Fibroblast of gingiva (primary cell): ENCODE measurements at places on chromosomes 12 and 14.

- no peak for DNase-seq
Measured at GRCh38 chr14:21248338-21248737, 20.9 kb downstream of the HNRNPC start.

DNA sequence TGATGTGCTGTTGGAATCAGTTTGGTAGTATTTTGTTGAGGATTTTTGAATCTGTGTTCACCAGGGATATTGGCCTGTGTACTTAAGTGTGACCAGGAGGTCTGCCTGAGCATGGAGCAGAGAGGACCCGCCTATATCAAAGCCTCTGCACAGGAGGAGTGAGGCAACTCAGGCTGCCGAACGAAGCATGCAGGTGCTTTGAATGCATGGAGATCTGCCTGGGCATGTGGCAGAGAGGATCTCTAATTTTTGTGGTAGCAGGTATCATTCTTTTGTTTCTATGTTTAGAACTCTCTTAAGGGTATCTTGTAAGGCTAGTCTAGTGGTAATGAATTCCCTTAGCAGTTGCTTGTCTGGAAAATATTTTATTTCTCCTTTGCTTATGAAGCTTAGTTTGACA lies 26.9 kb downstream of the RAB3IP start:
- DNase-seq: no peak

- DNase-seq: no peak
Measured at GRCh38 chr14:62181591-62181990, 419.4 kb downstream of the SNAPC1 start.

- no peak for DNase-seq
Measured at GRCh38 chr12:107351109-107351508, 257.8 kb upstream of the CRY1 start.

GRCh38 chr14:67646131-67646530 lies 26.4 kb downstream of the ARG2 start:
- no peak for DNase-seq

- DNase-seq: no peak
Measured at GRCh38 chr12:6953442-6954315, 2.5 kb downstream of the PTPN6 start.

DNA sequence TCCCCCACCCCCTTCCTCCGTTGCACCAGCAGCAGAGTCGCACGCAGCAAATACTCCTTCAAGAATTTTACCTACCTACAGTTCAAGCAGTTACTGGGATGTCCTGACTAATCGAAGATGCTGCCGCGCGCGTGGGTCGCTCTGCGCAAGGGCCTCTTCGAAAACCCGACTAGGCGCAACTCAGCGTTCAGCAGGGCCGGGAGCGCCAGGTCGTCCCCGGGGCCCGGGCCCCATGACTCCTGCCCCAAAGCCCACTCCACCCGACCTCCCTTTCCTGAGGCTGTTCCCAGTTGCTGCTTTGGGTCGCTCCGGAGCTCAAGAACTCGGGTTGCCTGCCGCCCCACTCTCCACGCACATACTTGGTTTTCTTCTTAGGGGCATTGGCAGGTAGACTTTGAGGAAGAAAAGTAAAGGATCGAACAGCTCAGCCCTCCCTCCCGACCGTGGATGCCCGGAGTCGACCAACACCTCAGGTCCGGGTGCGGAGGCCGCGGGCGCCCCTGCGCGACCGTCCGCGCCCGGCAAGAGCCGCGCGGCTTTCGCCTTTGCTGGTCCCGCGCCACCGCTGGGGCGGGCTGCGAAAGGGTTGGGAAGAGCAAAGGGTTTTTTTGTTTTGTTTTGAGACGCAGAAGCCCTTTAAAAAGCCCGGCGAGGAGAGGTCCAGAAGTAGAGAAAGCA lies 1.9 kb downstream of the BMP4 start:
- peak; percentile 37 for DNase-seq

DNA sequence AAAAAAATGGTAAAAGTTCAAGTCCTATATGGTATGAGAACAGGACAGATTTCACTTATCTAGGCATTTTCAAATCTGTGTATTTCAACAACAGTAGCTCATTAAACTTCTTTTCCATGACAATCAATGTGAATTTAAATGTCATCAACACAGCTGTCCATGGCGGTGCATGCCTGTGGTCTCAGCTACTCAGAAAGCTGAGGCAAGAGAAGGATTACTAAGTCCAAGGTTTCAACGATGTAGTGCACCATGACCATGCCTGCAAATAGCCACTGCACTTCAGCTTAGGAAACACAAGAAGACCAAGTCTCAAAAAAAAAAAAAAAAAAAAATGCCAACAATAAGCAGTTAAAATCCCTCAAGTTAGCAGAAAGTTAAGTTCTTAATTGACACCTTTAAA lies 214.6 kb downstream of the C12orf50 start:
- peak; percentile 43 for DNase-seq

DNA sequence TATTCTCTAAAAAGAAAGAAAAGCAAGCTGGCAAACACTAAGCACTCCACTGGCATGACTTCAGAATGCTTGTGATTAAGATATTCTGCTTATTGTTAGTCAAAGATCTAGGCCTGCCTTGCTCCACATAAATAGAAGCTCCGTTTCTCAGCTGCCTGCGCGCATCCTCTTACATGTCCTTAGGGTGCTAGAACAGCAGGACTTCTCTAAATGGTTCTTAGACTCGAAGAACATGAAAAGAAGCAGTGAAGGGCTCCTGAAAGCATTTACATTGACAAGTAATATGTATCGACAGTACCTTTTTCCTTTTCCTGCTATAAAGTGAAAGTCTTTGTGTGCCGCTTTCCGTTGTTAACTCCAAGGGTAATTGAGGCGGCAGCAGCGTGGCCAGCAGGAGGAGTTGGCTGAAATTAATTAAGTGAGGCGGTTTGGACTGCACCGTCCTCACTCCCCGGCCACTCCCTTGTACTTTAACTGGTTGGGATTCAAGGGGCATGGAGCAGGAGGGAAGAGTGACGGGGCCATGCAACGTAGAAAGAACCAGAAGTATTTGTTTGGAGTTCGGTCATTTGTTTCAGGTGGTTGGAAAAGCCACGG lies 34.2 kb upstream of the OTX2 start:
- no peak for DNase-seq

DNA sequence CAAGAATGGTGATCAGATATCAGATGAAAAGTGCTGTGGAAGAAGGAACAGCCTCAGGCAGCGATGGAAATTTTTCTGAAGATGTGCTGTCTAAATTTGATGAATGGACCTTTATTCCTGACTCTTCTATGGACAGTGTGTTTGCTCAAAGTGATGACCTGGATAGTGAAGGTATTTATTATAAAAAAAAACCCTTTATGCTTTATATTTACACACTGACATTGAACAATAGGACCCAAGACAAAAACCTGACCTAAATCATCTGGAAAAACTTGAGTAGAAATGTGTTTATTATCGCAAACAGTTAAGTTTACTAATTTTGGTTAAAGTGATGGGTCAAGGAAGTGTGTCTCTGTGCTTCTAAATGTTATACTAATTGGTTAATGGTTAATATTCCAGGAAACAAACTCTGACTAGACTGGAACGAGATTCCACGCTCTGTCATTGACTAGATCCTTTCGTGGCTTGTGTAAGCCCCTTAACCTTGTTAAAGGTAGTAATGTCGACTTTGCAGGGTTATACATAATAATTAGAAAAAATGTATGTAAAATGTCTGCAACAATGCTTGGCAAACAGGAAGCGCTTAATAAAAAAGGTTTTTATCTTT lies 62.7 kb downstream of the LRRK2 start:
- no peak for DNase-seq

GRCh38 chr12:132138941-132139871 lies 4.9 kb downstream of the DDX51 start:
- no peak for DNase-seq

DNA sequence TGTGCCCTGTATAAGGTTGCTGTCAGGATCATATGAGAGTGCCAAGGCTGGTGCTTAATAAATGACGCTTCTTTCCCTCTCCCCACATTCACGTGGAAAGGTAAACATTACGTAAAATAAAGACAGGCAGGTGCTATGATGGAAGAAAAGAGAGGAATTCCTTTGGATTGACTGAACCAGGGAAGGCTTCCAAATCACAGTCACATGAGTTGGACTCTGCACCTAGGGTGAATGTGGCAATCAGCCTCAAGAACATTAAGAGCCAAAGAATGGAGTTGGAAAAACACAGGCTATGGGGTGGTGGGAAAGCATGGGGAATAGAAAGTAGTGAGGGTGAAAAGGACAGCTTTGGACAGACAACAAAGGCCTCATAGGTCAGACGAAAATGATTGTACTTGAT lies 473.1 kb downstream of the VRK1 start:
- no peak for DNase-seq

DNA sequence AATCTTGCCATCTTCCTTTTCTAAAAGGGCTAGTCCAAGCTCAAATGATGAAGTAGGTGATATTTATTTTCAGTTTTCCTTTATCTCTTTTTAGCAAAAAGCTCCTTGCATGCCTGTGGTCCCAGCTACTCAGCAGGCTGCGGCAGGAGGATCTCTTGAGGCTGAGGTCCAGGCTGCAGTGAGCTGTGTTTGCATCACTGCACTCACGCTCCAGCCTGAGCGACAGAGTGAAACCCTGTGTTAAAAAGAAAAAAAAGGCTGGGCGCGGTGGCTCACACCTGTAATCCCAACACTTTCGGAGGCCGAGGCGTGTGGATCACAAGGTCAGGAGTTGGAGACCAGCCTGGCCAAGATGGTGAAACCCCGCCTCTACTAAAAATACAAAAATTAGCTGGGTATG lies 5.0 kb downstream of the TMEM116 start:
- DNase-seq: no peak

DNA sequence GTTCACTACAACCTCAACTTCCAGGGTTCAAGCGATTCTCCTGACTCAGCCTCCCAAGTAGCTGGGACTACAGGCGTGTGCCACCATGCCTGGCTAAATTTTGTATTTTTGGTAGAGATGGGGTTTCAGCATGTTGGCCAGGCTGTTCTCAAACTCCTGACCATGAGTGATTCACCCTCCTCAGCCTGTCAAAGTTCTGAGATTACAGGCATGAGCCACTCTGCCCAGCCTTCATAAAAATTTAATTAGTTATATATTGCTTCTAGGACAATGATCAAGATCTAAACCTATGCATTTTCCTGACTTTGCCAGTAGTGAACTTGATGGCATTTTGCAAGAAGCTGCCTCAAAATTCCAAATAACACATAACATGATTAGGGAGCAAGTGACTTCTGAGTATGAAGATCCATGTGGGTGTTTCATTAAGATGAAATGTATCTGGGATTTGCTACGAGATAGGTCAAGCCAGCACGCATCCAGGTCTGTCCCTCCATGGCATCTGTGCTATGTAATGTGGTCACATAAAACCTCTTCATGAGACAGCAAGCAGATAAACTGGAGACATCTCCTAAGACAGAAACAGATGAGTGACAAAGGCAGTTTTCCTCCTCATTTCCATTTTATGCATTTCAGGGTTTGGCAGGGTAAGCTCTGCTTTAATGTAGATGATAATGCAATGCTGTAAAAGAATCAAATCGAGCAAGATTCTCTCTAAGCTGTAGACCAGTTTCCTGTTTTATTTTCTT lies 319.4 kb upstream of the ATP2B1 start:
- no peak for DNase-seq

- DNase-seq: peak; percentile 47
Measured at GRCh38 chr12:15693228-15693911, 95.8 kb downstream of the EPS8 start.
